NCI-H524 treated with DMSO at 0.1 percent for 48 hours (cell line): ENCODE measurements at places on chromosomes 7 and 10.
A peak's percentile ranks its signal among the peaks of the same experiment; 100 is the strongest.

DNA sequence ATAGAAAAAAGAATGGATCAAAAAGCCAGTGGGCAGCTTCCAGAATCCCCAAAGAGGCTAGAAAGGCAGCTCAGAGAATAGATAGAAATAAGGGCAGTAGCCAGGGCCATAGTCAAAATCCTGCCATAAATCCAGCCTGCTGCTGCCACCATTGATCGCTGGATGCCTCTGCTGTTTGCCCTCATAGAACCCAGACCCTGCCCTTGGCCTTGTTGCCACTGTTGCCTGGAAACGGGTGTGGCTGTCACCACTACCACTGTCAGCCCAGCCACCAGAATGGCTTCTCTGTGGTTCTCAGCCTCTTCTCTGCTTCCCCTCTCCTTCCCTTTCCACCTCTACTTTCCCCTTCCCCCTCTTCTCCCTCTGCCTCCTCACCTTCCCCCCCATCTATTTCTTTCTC is 57.8 kb downstream of the HHEX start:
- DNase-seq: no peak

GRCh38 chr10:865924-866576 is 65.5 kb downstream of the LARP4B start:
- no peak for DNase-seq

DNA sequence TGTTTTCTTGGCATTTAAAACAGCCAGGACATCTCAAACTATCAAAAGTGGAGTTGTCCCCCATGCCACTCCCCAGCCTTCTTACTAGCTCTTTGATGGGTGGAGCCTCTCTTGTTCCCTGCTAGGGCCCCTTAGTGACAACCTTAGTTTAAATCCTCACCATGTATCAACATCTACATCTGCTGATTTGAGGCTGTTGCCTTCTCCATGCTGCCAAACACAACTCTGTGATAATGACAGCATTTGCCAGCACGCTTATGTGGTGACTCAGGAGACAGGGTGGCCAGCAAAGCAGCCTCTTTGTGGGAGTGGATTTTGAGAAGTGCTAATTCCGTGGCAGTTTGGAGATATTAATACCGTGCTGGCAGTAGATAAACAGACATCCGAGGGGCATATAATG is 145.4 kb downstream of the LRRC4 start:
- peak; percentile 65 for DNase-seq

GRCh38 chr10:101464082-101464481 is 110.1 kb downstream of the BTRC start:
- no peak for DNase-seq

GRCh38 chr7:50418526-50419290 is 31.4 kb downstream of the FIGNL1 start:
- DNase-seq: no peak

GRCh38 chr7:120404042-120404441 is 131.1 kb downstream of the KCND2 start:
- DNase-seq: no peak

DNA sequence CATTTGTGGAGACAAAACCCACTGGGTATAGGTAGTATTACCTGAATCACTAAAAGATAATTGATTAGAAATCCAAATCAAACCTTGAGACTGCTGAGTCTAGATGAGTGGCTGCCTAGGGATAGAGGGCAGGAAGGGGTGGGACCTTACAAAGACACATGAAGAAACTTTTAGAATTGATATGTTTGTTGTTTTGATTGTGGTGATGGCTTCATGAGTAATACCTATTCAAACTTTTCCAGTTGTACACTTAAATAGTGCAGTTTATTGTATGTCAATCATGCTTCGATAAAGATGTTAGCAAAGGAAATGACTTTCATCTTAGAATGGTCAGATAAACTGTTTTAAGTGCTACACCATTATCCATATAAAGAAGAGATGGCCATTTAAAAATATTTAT is 188.7 kb upstream of the KAT6B start:
- DNase-seq: no peak

DNA sequence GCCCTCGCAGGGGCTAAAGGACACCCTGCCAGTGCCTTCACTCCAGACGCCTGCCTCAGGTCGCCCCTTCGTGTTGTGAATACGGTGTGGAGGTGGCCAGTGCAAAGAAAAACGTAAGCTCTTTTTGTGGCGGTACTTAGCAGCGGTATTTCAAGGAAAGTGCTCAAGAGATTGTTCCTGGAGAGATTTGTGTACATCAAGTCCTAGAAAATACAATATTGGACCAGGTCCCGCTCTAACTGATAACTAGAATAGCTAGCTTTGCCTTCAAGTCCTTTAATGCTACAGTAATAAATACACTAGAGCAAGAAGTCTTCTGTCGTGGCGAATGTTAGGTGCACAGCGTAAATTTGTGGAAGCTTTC is 689 bp downstream of the PLCE1 start:
- DNase-seq: no peak

- DNase-seq: no peak
Observed at GRCh38 chr10:126170776-126171175, 217.5 kb downstream of the ADAM12 start.

GRCh38 chr10:69359148-69359547 is 57.6 kb downstream of the TACR2 start:
- DNase-seq: no peak

GRCh38 chr10:99758211-99758891 is 24.1 kb upstream of the ABCC2 start:
- no peak for DNase-seq

DNA sequence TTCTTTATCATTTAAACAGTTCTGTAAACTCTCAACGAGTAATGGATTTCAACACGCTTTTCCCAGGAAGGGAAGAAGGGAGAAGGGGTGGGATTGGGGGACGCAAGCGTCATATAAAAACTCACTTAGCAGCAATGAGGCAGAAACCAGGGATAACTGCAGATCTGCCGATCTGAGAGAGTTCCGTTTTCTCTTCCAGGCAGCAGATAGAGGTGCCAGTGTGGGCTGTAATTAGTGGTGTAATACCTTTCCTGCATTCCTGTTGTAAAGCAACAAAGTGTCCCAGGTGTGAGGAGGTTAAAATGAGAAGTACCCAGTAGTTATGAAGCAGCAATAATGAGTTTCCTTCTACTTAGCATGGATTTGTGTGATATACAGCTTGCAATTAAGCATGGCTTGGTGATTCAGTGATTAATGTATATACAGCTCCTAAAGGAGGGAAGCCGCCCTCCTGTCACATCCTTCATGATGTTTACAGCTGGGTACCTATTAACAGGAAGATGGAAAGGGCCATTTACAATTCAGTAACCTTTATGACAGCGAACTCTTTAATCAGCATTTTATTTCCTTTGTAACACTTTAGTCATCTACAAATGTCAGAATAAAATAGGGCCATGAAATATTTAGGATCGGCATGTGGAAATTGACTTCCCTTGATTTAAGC is 271.9 kb downstream of the LRMDA start:
- DNase-seq: no peak

- DNase-seq: no peak
Observed at GRCh38 chr7:50781381-50782293, 1.1 kb downstream of the GRB10 start.

DNA sequence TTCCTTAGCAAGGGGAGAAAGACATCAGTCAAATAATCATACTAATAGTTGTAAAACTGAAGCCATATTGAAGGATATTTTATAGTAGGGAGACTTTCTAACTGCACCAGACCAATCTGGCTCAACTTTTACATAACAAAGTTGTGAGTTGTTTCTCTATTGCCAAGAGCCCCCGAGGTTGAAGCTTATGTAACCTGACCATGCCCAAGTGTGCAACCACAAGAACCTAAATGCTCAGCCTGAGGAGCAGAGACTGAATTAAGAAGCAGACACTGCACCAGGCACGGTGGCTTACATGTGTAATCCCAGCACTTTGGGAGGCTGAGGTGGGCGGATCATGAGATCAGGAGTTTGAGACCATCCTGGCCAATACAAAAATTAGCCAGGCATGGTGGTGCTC is 77.3 kb upstream of the ARMC3 start:
- DNase-seq: no peak

- no peak for DNase-seq
Observed at GRCh38 chr7:151819866-151820265, 57.0 kb downstream of the PRKAG2 start.

DNA sequence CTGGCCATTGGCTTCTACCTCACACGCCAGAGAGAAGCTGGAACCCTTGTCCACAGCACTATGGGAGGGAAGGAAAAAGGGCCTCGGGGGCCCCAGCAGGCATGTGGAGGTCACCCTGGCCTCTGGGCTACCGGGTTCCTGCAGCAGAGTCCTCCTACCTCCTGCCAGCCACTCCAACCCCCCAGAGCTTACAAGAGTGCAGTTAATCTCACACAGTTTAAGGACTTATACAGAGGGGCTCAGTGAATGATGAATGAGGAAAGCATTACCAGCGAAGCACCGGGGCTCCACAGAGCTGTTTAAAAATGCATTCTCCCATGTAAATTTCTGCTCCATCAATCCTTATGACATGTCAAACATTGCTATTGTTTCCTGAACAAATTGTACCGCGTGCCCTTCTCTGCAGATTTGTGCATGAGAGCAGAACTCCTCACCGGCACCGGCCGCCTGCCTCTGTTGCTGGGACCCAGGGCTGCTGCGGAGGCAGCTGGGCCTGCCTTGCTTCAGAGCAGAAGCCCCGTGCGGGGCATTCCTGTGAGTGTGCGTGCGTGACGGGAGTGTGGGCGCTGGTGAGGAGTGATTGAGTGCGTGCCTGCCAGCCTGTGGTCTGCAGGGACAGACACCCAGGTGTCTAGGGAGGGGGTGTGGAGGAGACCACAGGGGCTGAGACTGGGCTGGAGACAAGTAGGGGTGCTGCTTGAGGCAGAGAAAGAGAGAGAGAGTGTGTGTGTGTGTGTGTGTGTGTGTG is 52.8 kb downstream of the C10orf105 start:
- no peak for DNase-seq

DNA sequence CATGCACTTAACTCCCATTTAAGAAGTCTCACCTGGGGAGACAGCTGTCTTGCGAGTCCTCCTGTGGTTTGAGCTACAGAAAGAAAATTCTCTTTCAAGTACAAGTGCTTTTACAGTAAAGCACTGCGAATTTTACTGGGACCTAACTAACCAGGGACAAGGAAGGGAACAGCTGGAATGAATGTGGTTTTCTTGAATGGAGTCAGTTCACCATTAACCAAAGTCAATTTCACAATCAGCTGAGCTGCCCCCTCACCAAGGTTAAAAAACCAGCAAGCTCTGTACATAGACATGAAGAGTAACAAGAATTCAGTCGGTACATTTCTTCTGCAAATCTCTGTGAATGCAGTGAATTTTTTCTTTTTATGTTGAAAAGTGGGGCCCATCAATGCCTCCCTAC is 56.3 kb downstream of the GFRA1 start:
- no peak for DNase-seq

DNA sequence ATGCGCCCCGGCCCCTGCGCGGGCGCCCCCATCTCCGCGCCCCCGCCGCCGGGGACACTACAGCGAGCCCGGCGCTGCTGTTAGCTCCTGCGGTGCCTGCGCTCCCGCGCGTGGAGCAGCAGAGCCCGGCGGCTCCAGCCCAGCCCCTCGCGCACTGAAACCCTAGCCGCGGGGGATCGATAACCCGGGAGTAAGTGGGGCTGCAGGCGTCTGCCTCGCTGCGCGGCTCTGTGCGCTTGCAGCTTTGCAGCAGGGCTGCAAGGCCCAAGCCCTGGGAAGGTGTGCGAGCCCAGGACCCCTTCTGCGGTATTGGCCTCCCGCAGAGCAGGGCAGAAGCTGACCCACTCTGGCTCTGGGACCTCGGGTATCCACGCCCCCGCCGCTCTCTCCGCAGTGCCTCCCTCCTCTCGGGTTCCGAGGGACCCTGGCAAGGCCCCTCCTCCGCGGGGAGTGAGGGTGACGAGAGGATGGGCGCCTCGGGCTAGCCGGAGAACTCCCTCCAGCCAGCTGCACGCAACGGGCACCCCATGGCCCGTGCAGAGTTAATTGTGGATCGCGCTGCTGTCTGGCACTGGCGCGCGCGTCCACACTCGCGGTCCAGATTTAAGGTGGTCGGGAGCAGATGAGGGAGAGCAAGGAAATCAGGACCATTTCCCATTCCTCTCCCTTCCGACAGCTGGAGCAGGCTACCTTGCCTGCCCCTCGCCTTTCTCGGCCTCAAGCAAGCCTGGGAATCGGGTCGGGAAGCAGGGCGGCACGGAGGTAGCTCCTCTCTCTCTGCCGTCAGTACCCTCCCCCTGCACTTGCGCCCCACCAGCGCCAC is 2.1 kb downstream of the SHH start:
- no peak for DNase-seq

DNA sequence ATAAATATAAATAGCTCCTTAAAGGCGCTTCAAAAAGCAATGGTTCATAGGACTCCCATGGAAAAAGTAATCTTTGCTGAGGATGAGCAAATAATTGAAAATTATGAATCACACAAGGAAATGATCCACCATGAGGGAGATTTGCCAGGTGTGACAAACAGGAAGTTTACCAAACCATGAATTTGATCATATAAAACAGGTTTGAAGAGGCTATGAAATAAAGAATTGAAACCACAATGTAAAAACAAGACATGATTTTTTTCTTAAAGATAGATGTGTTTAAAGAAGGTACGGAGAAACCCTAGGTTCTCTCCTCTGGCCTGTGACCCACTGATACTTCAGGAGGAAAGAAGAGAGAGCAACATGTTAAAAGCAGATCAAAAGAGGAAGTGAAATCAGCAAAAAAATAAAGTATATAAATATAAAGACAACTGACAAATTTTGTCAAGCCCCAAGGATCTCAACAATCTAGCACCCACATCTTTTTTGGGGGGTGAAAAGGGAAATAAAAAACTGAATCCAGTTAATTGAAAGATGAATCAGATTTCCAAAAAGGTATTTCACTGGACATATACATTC is 111.3 kb upstream of the ASAH2 start:
- no peak for DNase-seq

DNA sequence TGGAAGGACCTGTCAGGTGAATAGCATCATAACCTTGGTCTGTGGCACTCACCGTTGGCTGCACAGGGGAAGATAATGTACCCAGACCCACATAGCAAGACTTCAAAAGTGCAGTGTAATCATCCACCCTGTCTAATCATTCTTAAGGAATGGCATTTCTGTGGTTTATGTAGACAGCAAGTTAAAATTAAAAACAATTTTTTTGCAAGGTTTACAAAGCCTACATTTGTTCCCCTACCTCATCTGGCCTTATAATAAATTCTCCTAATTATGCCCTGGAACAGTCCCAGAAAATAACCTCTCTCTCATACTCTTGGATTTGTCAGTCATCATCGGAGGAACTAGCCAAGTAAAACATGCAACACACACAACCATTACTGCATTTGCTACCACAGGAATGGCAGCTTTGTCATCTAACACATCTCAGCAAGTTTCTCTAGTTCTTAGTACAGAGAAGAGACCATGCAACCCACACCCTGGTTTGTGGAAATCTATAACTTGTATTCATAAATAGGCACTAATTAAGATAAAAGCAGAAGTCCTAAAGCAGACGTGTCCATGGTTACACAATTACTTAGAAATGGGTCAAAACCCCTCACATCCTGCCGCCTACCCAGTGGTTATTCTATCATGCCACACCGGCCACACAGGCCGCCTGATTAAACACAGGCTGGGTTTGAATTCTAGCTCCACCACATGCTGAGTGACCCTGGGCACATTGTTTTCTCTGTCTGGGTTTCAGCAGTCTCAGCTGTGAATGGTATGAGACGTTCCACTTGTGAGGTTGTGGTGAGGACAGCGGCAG is 19.1 kb downstream of the ABLIM1 start:
- no peak for DNase-seq
